ENCODE measurements at places on chromosomes 1 and 21.
A peak's percentile ranks its signal among the peaks of the same experiment; 100 is the strongest.

DNA sequence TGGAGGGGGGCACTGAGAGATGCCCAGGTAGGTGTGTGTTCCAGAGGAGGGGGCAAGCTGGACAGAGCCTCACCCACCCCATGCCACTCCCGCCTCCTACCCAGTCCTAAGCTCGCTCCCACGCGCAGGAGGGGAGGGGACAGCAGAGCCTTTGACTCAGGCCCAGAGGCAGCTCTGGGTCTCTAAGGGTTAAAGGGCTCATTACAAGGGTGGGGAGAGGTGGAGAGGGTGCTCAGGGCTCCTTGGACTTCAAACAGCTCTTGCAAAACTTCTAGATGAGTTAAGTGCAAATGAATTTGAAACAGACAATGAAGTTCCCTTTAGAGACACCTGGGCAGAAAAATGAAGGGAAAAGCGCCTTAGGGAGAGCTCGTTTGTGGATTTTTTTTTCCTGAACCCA, 104.2 kb upstream of the CASZ1 start:
- DNase-seq = no peak

GRCh38 chr1:68495968-68496679, 758 bp downstream of the DEPDC1 start:
- DNase-seq = no peak

GRCh38 chr21:42747276-42747701, 93.9 kb downstream of the PDE9A start:
- no peak for DNase-seq

- peak; percentile 97 for DNase-seq
Measured at GRCh38 chr1:68384321-68384813, 65.4 kb downstream of the RPE65 start.

GRCh38 chr1:62395291-62395690, 41.6 kb upstream of the USP1 start:
- no peak for DNase-seq

- DNase-seq = no peak
Measured at GRCh38 chr1:204650911-204651570, 34.5 kb downstream of the LRRN2 start.

DNA sequence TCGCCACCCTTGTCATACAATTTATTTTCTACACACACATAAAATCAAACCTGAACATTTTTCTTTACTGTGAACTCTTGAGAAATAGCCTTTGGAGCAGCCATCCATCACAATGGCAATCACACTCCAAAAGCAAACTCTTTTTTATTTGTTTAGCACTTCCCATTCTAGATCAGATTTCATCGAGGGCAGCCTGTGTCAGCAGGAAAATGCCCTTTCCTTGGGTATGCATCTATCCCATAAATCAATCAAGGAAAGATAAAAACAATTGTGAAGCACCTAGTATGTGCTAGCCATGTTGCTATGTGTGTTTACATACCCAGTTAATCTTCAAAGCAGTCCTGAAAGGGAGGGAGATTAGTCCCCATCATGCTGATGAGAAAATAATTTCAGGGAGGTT, 484.1 kb upstream of the USP24 start:
- DNase-seq = no peak

GRCh38 chr1:55839626-55840025, 624.5 kb upstream of the USP24 start:
- no peak for DNase-seq

GRCh38 chr21:44898851-44899767, 21.6 kb downstream of the ITGB2 start:
- DNase-seq = no peak

- DNase-seq = no peak
Measured at GRCh38 chr1:147892216-147892615, 10.4 kb upstream of the GJA8 start.

GRCh38 chr1:229625071-229625914, 629 bp downstream of the TAF5L start:
- no peak for DNase-seq

GRCh38 chr1:159428536-159428935, 3.5 kb upstream of the OR10J4 start:
- no peak for DNase-seq

- no peak for DNase-seq
Measured at GRCh38 chr21:39650306-39650705, 37.6 kb downstream of the B3GALT5 start.

DNA sequence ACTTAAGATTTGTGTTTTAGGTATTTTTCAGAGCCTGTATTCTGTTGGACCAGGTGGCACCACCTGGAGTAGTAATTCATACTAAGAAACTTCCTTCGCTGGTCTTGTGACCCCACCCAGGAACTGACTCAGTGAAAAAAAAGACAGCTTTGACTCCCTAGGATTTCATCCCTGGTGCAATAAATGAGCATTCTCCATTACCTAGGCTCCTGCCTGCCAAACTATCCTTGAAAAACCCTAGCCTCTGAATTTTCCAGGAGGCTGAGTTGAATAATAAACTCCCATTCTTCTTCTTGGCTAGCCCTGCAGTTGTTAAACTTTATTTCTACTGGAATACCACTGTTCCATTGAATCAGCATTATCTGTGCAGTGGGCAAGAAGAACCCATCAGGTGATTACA, 10.6 kb upstream of the RGS18 start:
- no peak for DNase-seq

- no peak for DNase-seq
Measured at GRCh38 chr1:183993132-183993531, 44.4 kb downstream of the COLGALT2 start.

GRCh38 chr1:177517546-177517945, 346.8 kb downstream of the BRINP2 start:
- DNase-seq = no peak

GRCh38 chr1:180610556-180611015, 21.2 kb upstream of the XPR1 start:
- DNase-seq = no peak

DNA sequence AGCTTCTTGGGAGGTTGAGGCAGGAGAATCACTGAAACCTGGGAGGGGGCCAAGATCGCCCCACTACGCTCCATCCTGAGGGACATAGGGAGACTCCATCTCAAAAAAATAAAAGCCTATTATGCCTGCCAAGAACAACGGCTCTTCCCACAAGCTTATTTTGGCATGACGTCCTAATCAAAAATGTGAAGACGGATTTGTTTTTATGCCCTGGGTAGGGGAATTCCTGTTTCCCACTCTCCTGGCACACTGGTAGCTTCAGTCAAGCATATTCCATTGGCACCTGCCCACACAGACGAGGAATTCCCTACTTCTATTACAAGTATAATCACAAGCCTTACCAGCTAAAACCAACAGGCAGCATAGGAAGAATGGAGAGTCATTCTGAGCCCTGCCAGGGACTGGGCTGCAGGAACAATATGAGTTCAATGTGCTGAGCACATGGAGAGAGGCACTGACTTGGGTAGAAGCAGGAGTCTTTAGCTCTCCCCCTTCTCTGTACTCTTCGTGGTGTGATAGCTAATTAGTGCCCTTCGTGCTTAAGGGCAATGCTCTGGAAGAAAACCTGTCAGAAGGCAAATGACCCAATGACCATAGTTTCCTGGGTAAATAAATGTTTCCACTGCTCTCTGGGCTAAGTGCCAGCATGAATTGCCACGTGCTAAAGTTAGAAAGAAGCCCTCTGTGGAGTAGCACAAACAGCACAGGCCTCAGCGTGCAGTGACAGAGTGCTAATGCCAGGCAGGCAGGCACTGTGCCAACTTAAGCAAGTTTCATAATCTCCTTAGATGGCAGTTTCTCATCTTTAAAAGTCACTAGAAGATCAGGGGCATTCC, 16.8 kb downstream of the TNFSF4 start:
- DNase-seq = no peak

DNA sequence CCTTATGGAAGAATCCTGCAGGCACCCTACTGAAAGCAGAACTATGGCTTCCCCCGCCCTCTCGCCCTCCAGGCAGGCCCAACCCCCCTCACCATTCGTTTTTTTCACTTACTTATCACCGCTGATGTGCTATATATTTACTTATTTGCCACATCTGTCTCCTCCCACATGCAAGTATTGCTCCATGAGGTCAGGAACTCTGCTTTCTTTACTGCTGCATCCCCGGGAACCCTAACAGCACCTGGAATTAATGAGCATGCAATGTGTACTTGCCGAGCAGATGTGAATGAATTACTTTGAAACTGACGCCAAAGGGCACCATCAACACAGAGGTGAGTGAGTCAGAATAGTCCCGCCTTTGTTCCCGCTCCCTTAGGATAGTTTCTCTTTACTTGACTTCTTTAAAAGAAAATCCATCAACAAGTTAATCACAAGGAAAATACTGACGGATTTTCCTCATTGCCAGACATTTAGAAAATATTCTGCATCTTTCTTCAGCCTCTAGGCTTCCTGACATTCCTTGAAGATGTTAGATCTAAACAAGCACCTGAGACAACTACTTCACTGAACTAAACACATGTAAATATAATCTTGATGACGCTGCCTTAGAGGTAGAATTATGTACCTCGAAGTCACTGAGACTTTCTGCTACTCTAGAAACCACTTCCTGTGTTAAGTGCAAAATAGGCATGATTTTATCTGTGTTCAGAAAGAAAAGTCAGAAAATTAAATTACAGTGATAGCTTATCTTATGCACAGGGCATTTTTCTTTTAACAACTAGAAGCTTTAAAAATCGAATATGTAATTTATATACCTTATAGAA, 17.5 kb upstream of the RAB4A start:
- no peak for DNase-seq

GRCh38 chr1:227911376-227911775, 36.4 kb downstream of the WNT9A start:
- no peak for DNase-seq

GRCh38 chr21:39484711-39485276, 33.0 kb downstream of the SH3BGR start:
- DNase-seq = peak; percentile 15

DNA sequence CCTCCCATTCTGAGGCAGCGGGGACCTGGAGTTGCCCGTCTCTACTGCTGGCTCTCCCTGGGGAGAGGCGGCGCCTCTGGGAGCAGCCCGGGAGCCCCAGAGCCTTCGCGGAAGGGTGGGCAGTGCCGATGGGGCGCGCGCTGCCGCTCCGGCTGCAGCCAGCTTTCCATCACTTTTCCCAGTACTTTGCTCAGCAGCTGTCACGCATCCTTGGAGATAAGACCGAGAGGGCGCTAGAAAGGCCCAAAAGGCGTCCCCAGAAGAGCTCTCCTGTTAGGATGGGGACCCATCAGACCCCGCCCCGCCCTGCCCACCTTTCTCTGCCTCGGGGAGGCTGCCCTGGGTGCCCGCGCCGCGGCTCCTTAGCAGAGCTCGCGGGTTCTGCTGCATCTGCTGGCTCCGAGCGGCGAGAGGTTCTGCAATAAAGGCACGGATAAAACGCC, 534 bp downstream of the KCNH1 start:
- DNase-seq = no peak

GRCh38 chr1:216902669-216903381, 179.6 kb upstream of the ESRRG start:
- no peak for DNase-seq

Measured in AG09319 (cell line).